Right renal cortex interstitium (tissue), 3 donors: ENCODE measurements at places on chromosomes 13 and 19.

- DNase-seq: no peak
These were observed 85.2 kb downstream of the ATP11A start for GRCh38 chr13:112774829-112775565.

- no peak for DNase-seq
These were observed 17.2 kb upstream of the RFC3 start for GRCh38 chr13:33800646-33801186.

GRCh38 chr19:44988896-44989556, 12.2 kb upstream of the RELB start:
- DNase-seq: no peak

DNA sequence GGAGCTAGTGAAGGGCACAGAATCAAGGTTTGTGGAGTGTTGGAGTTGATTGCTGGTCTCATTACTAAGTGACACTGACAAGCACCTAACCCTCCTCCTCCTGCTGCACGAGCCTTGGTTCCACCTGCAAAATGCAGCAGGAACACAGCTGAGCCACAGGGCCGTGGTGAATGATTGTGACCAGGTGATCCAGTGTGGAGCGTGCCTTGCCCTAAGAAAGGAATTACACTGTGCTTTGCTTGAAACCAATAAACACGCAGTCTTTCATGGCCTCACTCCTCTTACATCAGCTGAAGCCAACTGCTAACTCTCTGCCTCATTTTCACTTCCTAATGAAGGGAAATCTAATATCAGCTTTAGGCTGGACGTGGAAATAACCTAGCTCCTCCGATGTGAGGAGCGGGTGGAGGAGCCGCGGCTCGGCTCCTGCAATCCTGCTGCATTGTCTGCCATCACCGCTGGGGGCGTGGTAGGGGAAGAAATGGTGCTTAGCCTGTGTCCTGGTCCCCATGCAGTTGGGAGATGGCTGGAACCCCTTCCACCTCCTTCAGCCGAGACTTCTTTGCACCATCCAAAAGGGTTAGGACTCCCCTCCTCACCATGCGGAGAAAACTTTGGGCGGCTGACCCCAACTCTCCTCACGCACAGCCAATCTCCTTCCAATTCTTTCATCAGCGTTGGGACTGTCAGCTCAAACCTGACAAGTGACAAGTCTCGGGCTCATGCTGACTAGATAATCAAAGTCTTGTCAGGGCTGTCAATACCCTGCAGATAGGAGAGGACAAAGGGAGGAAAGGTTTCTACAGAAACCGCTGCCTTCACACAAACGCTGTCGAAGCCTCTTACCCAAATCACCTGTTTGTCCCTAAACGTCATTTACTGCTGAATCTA, 427.9 kb downstream of the ZNF536 start:
- no peak for DNase-seq

GRCh38 chr19:49858088-49858985, 7.4 kb downstream of the PTOV1 start:
- no peak for DNase-seq

DNA sequence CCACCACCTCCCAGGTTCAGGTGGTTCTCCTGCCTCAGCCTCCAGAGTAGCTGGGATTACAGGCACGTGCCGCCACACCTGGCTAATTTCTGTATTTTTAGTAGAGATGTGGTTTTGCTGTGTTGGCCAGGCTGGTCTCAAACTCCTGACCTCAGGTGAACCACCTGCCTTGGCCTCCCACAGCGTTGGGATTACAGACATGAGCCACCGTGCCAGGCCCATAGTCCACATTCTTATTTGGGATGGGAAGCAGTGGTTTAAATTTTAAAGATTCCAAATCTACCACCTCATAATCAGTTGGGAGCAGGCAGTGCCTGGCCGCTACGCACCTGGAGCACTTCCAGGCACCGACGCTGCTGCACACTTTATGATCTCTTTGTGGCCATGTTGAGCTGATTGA, 160.6 kb upstream of the SOX1 start:
- no peak for DNase-seq

DNA sequence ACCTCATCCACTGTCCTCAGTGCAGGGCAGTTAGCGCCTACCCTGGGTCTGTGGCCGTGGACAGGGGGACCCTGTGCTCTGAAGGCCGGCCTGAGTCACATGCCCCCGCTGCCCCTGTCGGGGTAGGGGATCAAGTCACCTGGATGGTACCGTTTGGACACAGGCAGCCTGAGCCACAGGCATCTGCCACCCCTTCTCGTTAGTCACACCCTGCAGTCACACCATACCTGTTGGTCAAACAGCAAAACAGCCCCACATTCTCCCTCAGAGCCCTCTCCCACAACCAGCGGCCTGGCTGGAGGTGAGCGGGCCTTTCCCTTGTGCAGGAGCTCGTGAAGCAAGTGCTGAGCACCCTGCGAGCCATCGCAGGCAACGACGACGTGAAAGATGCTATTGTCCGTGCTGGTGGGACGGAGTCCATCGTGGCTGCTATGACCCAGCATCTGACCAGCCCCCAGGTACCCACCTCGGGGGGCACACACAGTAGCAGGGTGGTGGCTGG, 8.8 kb upstream of the SLC25A42 start:
- DNase-seq: no peak

DNA sequence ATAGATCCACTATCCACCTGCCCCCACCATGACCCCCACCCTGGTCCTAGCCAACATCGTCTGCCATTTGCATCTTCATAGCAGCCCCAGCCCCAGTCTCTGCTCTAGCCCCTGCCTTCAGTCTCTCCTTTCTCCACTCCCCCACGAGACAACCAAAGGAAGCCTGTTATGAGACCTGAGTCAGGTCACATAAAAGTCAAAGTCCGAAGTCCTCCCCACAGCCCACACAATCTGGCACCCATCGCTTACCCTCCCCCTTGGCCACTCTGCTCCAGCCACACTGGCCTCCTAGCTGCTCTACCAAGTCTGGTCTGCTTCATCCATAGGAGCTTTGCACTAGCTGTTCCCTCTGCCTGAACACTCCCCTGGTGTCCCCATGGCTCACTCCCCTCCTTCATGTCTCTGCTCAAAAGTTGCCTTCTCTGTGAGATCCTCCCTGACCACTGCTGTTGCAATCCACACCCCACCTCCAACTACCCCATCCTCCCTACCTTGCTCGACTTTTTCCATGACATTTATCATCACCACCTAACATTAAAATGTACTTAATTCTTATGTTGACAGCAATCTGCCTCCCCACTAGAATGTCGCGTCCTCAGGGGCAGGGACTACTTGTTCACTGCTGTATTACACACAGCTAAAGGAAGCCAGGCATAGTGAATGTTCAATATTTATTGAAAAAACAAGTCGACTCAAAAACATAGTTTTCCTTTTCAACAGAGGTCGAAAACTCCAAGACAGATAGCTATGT, 1.2 kb upstream of the PLEKHG2 start:
- DNase-seq: no peak

GRCh38 chr13:110517505-110518225, 43.9 kb downstream of the RAB20 start:
- no peak for DNase-seq

- DNase-seq: no peak
These were observed 407 bp downstream of the RAB3A start for GRCh38 chr19:18203408-18203862.

GRCh38 chr13:67232384-67232783, 2.2 kb upstream of the PCDH9 start:
- DNase-seq: no peak

- no peak for DNase-seq
These were observed 115.6 kb downstream of the RAB20 start for GRCh38 chr13:110445722-110446574.

GRCh38 chr13:112839356-112840105, 129.5 kb upstream of the MCF2L start:
- DNase-seq: no peak

DNA sequence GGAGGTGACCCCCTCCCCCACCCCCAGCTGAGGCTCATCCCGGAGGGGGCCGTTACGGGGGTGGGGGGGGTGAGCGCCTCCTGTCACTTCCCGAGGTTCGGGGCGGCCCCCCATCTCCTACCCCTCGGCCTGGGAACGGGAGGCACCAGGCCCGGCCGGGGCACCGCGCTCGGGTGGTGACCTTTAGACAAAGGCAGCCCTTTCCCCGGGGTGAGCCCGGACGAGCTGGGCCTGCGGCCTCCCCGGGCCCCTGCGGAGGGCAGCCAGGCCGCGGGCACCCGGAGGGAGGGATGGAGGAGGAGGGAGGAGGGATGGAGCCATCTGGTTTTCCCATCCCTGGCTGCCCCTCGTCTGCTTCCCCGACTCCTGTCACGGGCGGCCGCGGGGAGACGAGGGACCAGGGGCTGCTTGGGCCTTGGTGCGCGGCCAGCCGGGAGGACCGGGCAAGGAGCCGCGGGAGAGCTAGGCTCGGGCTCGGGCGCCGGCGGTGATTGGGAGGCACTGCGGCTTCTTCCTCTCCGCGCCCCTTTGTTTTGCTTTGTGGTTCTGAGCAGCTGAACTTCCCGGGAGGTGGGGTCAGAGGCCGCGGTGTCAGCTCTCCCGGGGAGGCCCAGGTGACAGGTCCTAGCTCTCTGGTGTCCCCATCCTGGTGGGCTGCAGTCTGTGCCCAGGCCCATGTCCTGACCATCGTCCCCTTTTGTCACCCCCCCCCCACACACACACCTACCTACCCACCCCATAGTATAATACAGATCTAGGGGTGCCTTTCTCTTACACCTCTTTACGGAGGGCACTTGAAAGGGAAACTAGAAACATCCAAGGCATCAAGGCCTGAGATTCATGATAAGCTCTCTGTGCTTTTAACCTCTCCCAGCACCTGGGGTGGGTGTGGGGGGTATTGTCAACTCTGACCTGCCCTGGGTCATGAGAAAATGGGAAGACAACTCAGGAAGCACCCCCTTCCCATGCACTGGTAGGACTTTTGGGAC, 1.3 kb downstream of the BICRA start:
- DNase-seq: no peak

- no peak for DNase-seq
These were observed 42.0 kb downstream of the MRPL57 start for GRCh38 chr13:21218351-21219035.

DNA sequence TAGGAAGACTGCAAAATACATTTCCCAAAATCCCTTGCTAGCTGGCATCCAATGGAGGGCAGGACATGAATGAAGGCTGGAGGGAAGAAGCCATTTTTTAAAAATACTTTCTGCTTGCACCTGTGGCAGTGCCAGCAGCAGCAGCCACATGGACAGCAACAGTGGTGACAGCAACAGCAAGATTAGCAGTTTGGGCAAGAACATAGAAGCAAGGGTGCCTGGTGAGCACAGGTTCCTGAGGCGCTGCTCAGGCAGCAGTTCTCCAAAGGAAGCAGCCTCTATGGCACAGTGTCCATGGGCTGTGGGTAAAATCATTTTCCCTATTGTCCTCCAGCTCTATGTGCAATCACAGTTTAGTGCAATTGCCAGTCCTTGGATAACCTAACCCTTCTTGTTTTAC, 1.3 kb upstream of the FAM216B start:
- DNase-seq: no peak
